Mucosa of descending colon (tissue), 3 donors: ENCODE measurements at places on chromosomes 12 and 14. TPM values are rescaled to one million over a fixed set of nuclear protein-coding genes. Genes with fewer than 3 reads are reported as not detected.

GRCh38 chr14:49880267-49881064, 12.4 kb upstream of the ARF6 start:
- DNase-seq, result peak; percentile 41

DNA sequence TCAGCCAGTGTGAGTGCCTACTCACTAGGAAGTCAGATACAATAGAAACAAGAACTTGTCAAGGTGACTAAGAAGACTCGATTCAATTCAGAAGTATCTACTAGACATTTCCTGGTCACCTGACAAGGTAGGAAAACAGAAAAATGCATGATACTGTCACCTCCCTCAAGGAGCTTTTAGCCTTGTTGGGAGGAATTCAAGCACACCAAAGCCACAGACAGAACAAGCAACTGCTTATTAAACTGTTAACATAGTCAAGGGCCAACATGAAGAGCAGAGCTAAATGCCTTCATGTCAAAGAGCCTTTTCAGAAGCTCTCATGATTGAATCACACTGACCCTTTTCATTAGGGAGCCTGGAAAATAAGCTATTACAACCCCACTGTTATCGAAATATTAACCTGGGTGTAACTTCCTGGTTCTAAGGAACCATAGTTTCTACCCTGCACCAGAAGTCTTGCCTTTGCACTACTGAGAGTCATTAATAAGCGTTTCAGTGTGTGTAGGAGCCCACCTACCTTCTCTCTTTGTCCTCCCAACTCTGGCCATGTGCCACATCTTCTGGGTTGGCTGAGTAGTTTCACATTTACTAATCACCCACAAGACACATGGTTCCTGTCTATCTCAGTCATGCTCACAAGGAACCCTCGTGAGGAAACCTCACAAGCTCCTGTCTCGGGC, 31.0 kb upstream of the LGALS3 start:
- no peak for DNase-seq

DNA sequence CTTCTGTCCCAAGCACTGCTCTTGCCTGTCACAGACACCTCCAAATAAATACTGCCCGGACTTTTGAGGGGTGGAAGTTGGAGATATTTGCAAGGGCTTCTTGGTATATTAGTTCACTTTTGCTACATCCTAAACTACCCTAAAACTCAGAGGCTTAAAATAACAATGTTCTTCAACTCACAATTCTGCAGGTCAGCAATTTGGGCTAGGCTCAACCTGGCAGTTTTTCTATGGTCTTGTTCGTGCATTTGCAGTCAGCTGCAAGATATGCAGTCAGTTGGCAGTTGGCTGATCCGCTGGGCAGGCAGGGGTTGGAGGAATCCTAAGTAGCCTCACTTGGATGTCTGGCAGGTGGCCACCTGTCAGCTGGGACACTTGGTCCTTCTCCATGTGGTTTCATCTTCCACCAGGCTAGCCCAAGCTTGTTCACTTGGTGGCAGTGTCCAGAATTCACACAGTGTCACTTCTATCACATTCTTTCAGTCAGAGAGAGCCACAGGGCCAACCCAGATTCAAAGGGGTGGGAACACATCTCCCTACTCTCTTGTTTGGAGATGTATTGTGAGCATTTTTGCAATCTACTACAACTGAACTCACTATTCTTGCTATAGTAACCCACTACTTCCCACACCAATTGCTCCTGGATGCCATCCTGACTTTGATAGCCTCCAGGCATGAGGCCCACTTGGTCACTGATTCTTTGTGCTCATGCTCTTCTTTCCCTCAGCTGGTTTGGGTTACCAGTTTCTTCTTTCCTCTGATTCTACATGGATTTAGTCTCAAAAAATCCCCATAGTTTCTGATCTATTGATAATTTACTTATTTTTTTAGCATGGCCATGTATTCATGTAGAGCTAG, 27.8 kb upstream of the CAPRIN2 start:
- DNase-seq, result no peak

GRCh38 chr14:69685218-69685616, 73.8 kb downstream of the SUSD6 start:
- no peak for DNase-seq

DNA sequence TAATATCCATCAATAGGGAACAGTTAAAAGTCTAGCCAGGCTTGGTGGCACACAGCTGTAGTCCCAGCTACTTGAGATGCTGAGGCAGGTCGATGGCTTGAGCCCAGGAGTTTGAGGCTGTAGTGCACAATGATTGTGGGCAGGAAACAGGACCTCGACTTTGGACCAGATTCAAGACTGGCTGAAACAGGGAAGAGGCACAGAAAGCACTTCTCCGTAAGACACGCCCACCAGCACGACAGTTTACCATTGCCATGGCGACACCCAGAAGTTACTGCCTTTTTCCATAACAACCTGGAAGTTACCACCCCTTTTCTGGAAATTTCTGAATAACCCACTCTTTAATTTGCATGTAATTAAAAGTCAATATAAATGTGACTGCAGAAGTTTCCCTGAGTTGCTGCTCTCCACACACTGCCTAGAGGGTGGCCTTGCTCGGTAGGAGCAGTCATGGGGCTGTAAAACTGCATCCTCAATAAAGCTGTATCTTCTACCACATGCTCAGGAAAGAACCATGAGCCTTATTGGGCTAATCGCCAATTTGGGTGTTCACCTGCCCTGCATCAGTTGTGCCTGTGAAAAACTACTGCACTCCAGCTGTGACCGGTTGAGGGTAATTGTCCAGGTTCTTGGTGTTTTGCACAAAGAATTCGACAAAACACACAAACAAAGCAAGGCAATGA, 4.6 kb upstream of the LRRC23 start:
- DNase-seq, result peak; percentile 89

DNA sequence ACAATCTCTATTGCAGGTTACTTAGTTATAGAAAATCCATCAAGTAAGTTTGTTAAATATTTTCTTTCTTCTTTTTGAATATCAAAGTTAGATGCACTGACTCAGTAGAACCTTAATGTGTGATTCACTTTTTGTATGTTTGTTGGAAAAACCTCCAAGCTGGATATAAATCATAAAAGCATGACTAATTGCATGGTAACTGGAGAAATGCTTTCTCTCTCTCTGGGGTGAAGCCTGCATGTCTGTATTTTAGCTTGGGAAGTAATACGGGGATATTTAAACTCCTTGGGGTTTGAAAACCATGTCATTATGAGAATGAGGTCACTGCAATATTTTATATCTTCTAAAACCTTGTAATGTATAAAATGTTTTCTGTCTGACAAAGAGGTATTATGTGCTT, 58.6 kb upstream of the MYF6 start:
- DNase-seq, result no peak

DNA sequence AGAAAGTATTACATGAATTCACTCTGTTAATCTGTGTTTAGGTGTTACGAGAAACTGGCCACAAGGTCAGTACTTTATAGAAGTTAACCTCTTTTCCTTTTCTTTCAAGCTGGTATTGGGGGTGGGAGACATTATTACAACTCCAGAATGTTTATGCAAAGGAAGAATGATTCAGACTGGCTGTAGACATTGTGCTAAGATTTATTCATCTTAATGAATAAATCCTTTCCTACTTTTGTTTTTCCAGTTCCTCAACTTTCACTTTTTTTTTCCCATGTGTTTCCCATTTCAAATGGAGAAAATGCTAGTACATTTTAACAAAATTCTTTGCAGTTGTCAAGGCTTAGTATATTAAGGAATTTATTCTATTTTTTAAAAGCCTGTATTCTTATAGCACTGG, 1.3 kb downstream of the OTOGL start:
- DNase-seq, result no peak

GRCh38 chr12:89230376-89231315, 121.7 kb downstream of the DUSP6 start:
- no peak for DNase-seq

DNA sequence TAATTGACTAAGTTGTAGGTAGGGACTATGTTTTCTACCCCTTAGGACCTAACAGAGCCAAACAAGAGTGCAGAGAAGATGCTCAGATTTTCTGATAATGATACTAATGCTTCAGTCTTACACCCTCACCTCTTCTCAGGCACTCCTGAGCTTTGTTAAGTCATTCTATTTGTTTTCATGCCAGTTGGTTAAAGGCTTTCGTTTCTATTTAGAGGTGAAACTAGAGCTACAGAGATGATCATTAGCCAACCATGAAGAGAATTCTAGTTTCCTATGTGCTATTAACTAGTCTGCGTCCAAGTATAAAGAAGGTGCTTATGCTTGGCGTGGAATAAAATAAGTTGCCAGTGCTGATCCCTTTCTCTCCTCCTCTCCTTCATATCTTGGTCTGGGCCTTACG, 34.6 kb upstream of the PYGL start:
- DNase-seq, result no peak

- no peak for DNase-seq
Observed at GRCh38 chr12:21631367-21631766, 26.3 kb downstream of the LDHB start.

- DNase-seq, result no peak
Observed at GRCh38 chr12:10167599-10167998, 4.3 kb downstream of the OLR1 start.

DNA sequence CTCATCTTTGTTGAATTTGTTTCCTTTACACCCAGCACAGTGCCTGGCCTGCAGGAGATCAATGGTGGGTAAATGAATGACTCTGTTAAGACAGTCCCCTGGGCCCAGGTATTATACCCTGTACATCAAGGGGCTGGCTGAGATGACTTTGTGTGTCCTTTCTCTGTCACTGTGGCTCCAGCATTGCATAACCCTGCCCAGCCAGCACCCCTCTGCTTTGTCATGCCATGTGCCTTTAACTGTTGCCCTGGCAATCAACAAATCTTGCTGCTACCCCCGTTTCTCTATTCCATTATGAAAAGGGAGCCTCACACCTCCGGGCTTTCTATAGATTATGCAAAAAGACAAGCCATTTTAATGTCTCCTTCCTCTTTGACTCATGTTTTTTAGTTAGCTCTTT, 7.6 kb upstream of the FLVCR2 start:
- no peak for DNase-seq

DNA sequence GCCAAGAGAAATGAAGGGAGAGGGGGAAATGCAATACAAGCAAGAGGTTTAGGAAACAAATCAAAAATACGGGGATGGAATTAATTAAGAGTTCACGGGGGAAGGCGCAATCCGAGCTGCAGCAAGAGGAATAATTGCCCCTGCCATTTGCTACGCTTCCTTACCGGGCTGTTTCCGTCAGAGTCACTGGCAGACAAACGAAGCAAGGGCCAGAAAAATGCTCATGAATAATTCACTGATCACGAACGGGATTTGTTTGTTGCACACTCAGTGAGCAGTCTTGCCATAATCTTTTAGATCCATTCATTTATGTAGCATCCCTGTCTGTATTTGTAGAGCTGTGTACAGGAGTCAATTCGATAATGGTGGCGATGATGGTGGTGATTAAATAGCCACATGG, 39.0 kb downstream of the PLXNC1 start:
- DNase-seq, result no peak

DNA sequence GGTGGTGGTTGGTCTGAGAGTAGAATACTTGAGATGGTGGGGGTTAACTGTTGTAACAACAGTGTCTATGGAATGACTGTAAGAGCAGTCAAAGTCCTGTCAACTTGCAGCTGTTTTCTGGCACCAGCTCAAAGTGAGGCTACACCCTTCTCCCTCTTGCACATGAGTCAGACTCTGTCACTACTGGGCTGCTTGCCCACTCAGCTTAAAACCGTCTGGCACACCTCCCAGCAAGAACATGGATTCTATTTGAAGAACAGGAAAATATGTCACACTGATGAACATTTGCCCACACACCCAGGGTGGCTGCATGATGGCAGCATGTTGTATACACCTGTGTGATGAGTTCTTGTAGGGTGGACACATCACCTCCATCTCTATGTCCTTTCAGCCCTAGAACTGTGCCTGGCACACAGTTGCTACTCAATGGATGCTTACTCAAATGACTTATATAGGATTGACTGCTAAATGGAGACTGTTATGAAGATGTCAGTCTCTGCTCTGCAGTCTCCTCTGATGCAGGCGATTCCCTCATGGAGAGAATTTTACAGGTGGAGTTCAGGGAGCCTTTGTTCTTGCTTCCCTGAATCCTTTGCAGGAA, 19.3 kb upstream of the SERPINA6 start:
- peak; percentile 84 for DNase-seq

- no peak for DNase-seq
Observed at GRCh38 chr12:112007945-112008344, 5.0 kb downstream of the TMEM116 start.

GRCh38 chr12:94623161-94623920, 27.0 kb downstream of the TMCC3 start:
- no peak for DNase-seq

DNA sequence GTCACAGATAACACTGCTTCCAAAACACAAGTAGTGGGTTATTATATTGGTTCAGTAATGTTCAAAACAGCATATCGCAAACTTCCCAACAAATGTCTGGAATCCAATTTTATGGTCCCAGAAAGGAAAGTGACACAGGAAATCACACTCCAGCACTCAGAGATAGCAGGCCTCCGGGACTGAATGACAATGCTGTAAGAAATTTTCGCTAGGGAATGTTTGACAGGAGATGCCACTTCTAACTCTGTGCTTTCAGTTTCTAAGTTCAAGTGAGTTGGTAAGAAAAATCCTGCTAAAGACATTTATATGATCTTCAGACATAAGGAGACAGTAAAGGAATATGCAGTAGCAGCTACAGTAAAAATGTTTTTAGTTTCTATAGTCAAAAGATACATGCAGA, 93.2 kb downstream of the SLC2A13 start:
- no peak for DNase-seq

- no peak for DNase-seq
Observed at GRCh38 chr12:24596768-24597388, 352.0 kb downstream of the BCAT1 start.

- no peak for DNase-seq
Observed at GRCh38 chr12:89309815-89310214, 42.5 kb downstream of the DUSP6 start.

GRCh38 chr14:66099931-66100330, 386.2 kb upstream of the CCDC196 start:
- no peak for DNase-seq

- DNase-seq, result no peak
Observed at GRCh38 chr12:110345176-110345661, 58.3 kb downstream of the ANAPC7 start.

RNASE9 gene
- total RNA-seq, result not detected

PLEKHD1 gene
- 0.14 TPM for total RNA-seq

TMEM260 gene
- total RNA-seq, result 25.3 TPM

KRT79 gene
- not detected for total RNA-seq

ENO2 gene
- 4.5 TPM for total RNA-seq

STX2 gene
- total RNA-seq, result 4.4 TPM

ZNF891 gene
- total RNA-seq, result 1.4 TPM

SDR9C7 gene
- not detected for total RNA-seq

GPR132 gene
- 3.1 TPM for total RNA-seq
